ENCODE measurements at places on chromosomes 5 and 9. TPM values are rescaled to one million over a fixed set of nuclear protein-coding genes. Genes with fewer than 3 reads are reported as not detected.

NTNG2 gene
- total RNA-seq: 2.0 TPM

SPATA31C1 gene
- total RNA-seq: not detected

DNA sequence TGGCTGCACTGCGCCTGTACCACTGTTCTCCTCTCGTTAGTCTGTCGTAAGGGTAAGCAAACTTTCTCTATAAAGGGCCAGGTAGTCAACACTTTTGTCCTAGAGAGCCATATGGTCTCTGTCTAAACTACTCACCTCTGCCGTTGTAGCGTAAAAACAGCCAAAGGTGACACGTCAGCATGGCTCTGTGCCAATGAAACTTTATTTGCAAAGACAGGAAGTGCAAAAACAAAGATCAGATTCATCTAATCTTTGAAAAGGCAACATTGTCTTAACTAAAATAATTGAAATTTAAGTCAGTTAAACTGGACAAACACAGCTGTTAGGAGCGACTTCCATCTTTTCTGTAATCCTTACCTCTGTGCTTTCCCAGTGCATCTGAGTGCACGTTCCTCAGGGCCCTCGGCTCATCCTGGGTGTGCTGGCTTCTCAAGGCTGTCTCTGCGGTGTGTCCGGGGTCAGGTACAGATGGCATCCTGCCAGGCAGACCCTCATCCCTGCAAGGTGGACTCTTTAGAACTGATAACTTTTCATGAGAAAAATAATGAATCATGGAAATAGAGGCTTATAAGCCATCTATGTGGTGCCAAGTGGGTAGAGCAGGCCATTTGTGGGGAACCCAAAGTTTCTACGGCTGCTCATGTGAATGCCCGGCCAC, 35.2 kb upstream of the IRX4 start:
- no peak overlapping the region for H3K4me3 ChIP-seq
- H3K27ac ChIP-seq: no peak overlapping the region
- DNase-seq: no peak
- no peaks in the 10 kb centered on the region for H3K27me3 ChIP-seq

DNA sequence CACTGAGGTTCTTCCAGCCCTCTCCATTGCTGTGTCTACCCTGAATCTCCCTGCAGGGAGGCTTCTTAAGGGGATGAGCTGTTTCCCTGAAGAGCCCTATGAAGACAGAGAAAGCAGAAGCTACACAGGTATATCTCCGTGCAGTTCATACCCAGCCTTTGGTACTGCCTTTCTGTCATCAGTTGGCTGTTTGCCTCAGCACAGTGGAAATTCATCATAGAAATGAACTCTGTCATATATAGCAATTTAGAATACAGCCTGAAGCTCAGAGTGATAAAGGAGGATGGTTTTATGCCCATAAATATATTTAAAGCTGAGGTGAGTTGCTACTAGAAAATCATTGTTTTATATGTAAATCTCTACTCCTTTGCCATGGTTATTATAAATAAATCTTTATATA, 42.6 kb upstream of the KCNN2 start:
- H3K36me3 ChIP-seq: no peaks in the 10 kb centered on the region
- no peak overlapping the region for H3K27ac ChIP-seq
- no peak overlapping the region for H3K4me3 ChIP-seq
- no peaks in the 10 kb centered on the region for H3K4me1 ChIP-seq
- no peak for DNase-seq

DNA sequence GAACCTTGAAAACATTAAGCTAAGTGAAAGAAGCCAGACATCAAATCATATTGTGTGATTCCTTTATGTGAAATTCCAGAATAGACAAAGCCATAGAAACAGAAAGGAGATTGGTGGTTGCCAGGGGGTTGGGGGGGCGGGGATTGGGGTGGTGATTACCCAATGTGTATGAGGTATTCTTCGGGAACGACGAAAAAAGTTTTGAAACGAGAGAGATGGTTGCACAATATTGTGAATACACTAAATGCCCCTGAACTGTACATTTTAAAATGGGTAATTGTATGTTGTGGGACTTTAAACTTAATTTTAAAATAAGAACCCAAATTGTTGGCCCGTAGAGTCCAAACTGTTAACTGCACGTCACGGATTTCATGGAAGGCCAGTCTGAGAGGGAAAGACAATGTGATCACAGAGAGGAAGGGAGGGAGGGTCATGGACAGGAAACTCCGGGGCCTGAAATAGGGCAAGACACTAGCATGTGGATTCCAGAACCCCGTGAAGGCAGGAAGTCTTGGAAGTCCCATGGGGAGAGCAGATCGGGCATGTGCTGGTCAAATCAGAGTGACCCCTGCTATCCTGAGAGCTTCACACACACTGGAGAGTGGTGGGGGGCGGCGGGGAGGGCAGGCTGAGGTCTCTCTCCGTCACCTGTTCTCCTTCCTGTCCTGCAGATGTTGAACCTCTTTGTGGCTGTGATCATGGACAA, 218.4 kb downstream of the CACNA1B start:
- no peaks in the 10 kb centered on the region for H3K4me1 ChIP-seq
- no peaks in the 10 kb centered on the region for H3K36me3 ChIP-seq
- DNase-seq: no peak
- H3K27ac ChIP-seq: no peak overlapping the region

DNA sequence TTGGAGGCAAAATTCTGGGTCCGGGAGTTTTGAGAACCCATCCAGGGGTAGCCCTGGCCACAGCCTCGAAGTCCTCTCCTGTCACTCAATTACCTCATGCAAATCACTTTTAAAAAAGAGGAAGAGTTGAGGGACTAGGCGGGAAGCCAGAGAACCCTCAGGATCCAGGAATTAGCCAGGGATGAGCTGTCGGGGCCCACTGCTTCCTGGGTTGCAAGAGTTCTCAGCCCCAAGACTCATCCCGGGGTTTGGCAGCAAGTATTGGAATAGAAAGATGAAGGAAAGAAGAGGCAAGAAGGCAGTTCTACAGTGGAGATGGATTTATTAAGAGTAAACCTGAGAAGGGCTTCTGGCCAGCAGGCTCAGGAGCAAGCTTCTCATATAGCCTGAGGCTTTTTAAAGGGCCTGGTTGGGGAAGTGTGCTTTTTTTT, 25.6 kb downstream of the C9orf50 start:
- H3K4me1 ChIP-seq: peaks cover 14% of the 10 kb centered on the region
- no peak for DNase-seq
- no peaks in the 10 kb centered on the region for H3K27me3 ChIP-seq

- no peaks in the 10 kb centered on the region for H3K36me3 ChIP-seq
- DNase-seq: no peak
- H3K27me3 ChIP-seq: no peaks in the 10 kb centered on the region
- H3K4me3 ChIP-seq: no peak overlapping the region
These were observed 380.3 kb downstream of the SEMA5A start for GRCh38 chr5:9165546-9165945.

- no peak for DNase-seq
- no peak overlapping the region for H3K4me3 ChIP-seq
- H3K4me1 ChIP-seq: peaks cover 10% of the 10 kb centered on the region
- H3K36me3 ChIP-seq: no peaks in the 10 kb centered on the region
- H3K27me3 ChIP-seq: no peaks in the 10 kb centered on the region
These were observed 3.0 kb upstream of the HNRNPAB start for GRCh38 chr5:178201221-178201926.

GRCh38 chr9:20492772-20493171, 129.5 kb downstream of the MLLT3 start:
- no peak for DNase-seq
- H3K4me1 ChIP-seq: no peaks in the 10 kb centered on the region
- no peaks in the 10 kb centered on the region for H3K27me3 ChIP-seq

- H3K27me3 ChIP-seq: no peaks in the 10 kb centered on the region
- H3K4me1 ChIP-seq: no peaks in the 10 kb centered on the region
These were observed 149.7 kb upstream of the SPRY4 start for GRCh38 chr5:142474431-142475094.

All from body of pancreas (tissue), 4 donors.